Myocyte (in vitro differentiated cells): ENCODE measurements at places on chromosomes 12 and 14. TPM values are rescaled to one million over a fixed set of nuclear protein-coding genes. Genes with fewer than 3 reads are reported as not detected.
A peak's percentile ranks its signal among the peaks of the same experiment; 100 is the strongest.

DNA sequence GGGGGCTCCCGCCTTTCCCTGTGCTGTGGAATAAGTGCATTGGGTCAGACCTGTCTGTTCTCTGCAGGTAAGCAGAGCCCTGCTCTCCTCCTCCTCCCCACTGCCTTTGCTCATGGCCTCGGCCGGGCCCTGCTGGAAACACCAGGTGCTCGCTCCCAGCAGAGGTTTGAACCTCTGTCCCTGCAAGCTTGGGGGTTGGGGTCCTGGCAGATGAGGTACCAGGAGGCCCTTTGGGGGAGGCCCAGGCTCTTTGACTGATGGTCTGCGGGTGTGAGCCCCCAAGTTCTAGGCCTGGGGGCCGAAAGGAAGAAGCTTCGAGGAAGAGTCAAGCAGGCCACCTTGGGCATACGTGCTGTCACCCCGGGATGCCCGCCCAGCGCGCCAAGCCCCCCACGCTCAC, 22.1 kb upstream of the CEP170B start:
- DNase-seq: no peak

DNA sequence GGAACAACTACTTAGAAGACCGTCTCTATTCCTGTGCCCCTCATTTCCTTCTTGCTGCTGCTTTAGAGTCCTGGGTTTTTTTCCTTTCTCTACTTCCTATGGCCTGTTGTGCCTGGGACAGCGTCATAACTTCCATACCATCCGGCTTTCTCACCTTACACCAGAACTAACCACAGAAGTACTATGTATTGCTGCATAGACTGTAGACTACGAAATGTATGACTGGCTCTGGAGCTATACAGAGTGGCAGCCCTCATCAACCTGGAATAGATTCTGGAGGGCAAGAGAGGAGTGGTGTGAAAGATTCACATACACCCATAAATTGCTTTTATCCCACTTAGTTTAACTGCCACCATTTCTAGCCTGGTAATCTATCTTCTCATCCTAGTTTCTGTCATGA, 16.9 kb upstream of the SRP54 start:
- no peak for DNase-seq

- DNase-seq: no peak
Observed at GRCh38 chr14:23185063-23185462, 1.6 kb upstream of the SLC7A8 start.

GRCh38 chr12:18586581-18586980, 151.2 kb downstream of the PLCZ1 start:
- DNase-seq: no peak

DNA sequence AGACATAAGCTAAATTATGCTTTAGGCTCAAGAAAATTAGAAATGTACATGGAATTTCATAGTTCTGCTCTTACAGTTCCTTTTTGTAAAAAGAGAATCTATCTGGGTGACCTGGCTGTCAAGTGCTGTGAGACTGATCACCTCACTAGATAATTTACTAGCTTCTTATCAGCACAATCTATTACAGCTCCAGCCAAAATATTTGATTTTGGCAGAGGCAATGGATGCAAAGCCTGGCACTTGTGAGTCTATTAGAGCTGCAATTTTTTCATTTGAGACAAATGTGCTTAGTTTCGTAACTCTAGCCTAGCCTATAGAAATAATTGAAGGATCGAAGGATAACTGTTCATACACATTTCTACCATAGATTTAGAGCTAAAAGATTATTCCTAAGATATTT, 927.5 kb downstream of the SLC6A15 start:
- no peak for DNase-seq

DNA sequence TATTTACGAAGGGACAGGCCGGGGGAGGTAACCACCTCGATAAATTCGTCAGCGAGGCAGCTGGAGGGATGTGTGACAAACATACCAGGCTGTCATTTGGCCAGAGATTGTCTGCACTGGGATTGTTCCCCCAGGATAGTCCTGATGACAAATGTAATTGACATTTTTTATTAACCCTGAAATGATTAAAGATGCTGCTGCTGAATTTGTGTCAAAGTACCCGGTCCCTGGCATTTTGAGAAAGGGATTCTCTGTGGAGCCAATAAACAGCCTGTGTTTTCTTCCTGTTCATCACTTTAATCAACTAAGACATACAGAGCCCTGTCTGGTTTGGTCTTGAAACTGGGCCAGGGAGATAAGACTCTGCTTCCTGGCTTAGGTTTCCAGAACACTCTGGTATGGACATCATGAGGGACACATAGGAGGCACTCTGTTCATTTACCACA, 117.6 kb downstream of the SLC25A47 start:
- DNase-seq: no peak

DNA sequence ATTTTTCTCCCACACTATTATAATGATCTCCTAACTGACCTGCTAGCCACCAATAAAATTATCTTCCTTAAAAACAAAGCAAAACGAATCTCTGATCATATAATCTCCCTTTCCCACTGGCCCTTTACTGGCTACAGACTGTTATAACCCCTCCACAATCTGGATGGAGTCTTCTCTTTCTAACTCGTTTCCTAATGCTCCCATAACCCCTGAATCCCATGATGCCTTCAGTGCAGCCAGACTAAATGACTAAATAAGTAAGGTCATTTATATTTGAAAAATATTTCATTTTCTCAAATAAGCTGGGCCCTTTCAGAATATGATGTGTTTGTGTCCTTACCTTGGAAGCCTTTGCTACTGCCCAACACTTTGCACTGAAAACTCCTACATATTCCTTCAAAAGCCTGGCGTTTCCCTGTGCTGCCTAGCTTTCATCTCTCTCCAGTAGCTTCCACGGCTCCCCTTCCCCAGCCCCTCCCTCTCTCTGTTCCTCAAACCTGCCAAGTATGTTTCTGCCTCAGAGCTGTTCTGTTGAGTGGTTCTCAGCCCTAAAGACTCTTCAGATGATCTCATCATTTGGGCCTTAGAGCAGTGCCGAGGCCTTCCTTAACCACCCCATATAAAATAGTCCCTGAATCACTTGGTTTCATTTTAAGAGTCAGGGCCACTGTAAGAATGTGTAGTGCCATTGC, 91.7 kb downstream of the MYRFL start:
- DNase-seq: no peak

- peak; percentile 19 for DNase-seq
Observed at GRCh38 chr12:49912345-49913255, 8.9 kb upstream of the FAIM2 start.

DNA sequence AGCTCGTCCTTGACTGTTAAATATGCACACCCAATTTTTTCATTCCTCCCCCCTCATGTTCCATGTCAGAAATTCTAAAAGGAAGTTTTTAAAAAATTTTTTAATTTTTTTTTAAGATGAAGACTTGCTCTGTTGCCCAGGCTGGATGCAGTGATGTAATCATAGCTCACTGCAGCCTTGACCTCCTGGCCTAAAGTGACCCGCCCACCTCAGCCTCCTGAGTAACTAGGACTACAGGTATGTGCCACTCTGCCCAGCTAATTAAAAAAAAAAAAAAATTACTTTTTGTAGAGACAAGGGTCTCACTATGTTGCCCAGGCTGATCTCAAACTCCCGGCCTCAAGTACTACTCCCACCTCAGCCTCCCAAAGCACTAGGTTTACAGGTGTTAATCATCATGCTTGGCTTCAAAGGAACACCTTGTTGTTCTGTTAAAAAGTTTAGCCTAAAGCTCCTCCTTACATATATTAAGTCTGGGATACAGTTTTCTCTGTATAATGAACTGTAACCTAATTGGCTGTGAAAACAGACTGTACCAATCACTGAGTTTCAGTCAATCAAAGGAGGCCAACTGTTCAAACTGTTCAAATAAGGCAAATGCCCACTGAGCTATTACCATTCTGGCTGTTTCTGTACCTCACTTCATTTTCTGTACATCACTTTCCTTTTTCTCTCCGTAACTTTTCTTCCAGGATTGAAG, 17.8 kb downstream of the SDR9C7 start:
- no peak for DNase-seq

- no peak for DNase-seq
Observed at GRCh38 chr14:24706351-24706750, 72.4 kb upstream of the GZMB start.

DNA sequence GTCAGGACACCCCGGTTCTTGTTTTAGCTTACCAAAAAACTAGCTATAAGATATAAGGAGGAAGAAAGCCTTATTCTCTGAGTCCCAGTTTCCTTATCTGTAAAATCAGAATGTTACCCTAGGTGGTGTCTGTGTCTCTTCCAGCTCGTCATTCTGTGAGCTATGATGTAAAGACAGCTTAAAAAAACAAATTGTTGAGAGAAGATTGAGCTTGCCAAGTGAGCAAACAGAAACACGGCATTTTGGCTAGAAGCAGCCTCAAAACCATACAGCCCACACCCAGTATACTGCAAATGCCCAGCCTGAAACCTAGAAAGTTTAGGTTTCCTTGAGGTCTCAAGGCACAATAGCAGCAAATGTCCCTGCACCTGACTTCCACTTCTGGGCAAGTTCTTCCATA, 151.4 kb downstream of the SSPN start:
- no peak for DNase-seq

DNA sequence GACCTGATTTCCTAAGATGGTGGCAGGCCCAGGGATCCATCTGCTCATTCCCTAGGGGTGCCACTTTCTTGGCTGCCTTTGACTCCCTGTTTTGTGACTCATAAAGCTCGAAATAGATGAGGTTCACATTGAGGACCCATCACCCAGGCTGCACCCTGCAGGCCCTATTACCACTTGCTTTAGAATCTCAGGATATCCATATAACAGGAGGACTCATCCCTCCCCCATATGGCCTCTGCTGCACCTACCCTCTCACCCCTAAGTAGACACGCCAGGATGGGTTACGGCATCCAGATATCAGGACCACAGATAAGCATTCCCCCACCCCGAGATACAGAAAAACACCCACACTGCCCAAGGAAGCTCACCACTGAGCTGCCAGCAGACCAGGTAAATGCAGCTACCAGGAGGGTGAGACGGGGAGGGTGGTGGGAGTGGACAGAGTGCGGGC, 155.7 kb downstream of the DPF3 start:
- DNase-seq: peak; percentile 61

- DNase-seq: no peak
Observed at GRCh38 chr12:33670284-33670683, 230.7 kb upstream of the SYT10 start.

DNA sequence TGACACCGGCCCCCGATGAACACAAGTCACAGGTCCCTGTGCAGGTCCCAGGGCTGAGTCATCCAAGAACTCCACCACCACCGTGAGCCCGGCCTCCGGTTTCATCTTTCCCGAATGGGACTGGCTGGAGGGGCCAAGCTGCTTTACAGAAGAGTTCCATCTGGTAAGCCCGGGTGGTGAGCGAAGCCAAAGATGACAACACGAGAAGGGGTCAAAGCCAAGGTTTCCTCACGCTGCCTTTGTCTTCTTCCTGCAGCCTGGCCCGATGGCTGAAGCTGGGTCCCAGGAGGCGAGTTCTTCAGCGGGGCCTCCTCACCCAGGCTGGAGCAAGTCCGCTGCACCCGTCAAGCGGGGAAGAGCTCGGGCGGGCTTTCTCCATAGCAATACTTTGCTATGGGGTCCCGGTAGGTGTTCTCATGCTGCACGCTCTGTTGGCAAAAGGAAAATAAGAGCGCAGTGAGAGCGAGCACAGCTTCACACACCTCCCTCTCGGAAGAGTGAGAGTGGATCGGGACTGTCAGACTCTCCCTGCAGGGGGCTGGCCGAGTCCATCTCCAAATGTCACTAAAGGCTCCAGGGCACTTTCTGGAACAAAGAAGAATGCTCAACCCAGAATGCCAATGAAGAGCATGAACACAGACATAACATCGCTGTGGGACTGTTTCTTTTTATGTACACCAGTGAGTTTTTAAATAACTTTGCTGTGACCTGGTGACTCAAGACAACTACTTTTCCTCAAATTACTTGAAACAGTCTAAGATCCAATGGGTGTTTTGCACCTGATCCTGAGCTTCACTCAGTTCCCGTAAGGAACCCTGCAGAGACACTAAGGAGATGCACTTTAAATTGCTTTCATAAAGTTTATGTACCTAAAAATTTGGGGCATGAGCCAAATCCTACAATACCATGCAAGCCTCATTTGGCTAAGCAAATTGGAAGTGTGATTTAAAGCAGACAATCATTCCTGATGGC, 20.1 kb downstream of the SPRING1 start:
- DNase-seq: peak; percentile 44

- DNase-seq: peak; percentile 80
Observed at GRCh38 chr12:6341417-6342139, at the start of gene TNFRSF1A. TSS of gene TNFRSF1A (minus strand) at chr12:6342076. CDS start at chr12:6341814, 262 bp downstream.

DNA sequence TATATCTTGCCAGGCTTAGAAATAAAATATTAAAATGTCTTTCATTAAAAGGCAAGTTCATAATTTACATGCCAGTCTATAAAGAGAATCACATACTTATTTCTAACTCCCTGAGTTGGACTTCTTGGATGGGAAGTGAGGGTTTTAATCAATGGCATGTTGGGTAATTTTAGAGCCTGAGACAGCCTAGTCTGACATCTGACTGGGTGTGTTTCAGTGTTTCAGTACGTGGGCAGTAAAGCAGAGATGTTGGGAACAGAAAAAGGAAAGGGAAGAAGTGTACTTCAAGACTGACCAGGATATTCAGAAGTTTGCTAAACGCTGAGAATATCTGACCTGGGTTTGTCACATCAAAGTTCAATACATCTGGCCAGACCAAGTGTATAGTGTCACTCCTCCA, 171.8 kb downstream of the BTG1 start:
- DNase-seq: no peak

DNA sequence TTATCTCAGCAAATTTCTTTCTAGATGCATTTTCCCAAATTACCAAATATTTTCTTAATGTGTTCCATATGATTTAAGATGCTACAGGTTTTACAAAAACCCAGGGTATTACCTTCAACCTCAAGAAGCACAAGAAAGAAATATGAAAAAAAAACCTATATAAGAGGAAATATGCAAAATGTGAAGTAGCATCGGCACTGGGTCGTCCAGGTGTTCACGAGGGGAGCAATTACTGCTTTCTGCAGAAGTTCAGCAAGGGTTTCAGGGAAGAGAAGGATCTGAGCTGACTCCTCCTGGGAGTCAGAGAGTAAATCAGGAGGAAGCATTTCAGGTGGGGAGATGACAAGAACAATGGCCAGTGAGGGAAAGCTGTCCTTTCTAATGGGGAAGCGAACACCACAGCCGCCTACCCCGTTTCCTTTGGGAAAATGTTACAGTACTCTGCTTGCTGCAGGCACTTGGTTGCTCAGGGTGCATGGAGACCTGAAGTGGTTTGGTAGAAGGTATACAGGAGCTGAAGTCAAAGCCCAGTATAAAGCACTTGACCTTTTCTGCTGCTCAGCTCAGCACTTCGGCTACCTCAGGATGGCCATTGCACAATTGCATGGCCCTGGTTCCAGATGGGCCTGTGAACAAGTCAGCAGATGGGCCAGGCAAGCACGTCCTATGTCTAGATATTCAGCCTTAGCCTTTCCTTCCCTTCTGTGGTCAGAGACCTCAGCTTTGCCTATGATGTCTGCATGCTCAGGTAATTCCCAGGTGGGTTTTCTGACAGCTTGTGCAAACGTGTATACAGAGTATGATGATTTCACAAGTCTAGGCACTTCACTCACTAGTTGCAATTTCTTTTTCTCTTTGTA, 155.6 kb downstream of the PAX9 start:
- no peak for DNase-seq

GRCh38 chr14:22391908-22392565, 197.0 kb downstream of the DAD1 start:
- peak; percentile 76 for DNase-seq

Gene ATG101
- 93.8 and 105 TPM in 2 replicates for total RNA-seq

Gene NRL
- 4.3 and 4.5 TPM in 2 replicates for total RNA-seq

Gene ZNF740
- total RNA-seq: 7.4 and 9.2 TPM in 2 replicates

Gene LYZ
- total RNA-seq: not detected in 2 replicates
